Fibroblast of skin of scalp (primary cell): ENCODE measurements at places on chromosomes 3 and 15.
A peak's percentile ranks its signal among the peaks of the same experiment; 100 is the strongest.

DNA sequence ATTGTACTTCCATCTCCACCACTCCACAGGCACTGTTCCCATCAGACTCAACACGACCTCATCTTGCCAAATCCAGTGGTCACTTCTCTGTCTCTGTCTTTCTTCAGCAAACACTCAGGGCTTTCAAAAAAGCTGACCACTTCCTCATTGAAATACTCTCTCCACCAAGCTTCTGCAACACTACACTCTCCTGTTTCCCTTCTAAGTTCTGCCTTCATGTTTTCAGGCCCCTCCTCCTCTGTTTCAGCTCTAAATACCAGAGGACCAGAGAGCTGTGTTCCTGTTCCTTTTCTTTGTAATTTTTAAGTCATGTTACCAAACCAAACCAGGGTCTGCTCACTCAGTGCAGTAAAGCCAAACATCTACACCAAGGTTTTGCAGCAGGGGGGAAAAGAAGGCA is 33.8 kb upstream of the ACP3 start:
- no peak for DNase-seq

DNA sequence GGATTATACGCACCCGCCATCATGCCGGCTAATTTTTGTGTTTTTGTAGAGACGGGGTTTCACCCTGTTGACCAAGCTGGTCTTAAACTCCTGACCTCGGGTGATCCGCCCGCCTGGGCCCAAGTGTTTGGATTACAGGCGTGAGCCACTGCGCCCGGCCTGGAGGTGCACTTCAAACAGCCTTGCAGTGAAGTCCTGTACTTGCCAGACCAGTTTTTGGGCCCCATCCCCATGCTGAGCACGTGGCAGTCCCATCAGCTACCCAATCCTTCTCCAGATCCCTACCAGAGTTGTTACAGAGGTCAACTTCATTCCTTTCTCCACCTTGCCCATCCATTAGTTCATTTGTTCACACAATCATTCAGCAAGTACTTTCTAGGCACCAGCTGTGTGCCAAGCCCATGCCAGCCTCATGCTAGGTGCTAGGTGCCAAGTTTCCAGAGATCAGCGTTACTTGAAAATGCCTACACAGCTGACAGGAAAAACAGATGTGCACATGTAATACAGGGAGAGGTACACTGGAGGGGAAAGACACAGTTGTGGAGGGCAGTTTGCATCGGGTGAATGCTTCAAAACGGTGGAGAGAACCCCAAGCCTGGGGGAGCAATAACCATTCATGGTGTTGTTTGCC is 2.2 kb downstream of the DNAH1 start:
- DNase-seq: no peak

- no peak for DNase-seq
These were observed 115.9 kb downstream of the ASB7 start for GRCh38 chr15:100718075-100718980.

- DNase-seq: no peak
These were observed 106.6 kb downstream of the PIK3R4 start for GRCh38 chr3:130640027-130640426.

DNA sequence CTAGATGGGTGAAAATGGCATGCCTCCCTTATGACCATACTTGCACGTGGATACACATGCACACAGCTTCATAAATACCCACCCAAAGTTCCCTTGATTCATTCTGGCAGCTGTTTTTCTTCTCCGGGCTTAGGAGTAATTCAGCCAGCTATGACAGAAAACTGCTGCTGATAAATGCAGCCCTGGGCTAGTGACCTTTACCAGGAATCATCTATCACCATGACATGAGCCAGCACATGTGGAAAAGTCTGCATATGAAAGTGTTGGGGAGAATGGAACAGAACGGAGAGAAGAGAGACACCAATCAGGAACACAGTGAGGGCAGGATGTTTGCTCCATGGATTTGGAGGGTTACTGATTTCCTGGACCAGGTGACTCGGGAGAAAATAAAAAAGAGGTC is 706.3 kb downstream of the PDCD6IP start:
- DNase-seq: no peak

- DNase-seq: no peak
These were observed 17.2 kb upstream of the SLC6A11 start for GRCh38 chr3:10798600-10799367.

- no peak for DNase-seq
These were observed 189.9 kb upstream of the TSC22D2 start for GRCh38 chr3:150218236-150218635.

GRCh38 chr15:32730677-32731654 is 13.2 kb downstream of the GREM1 start:
- peak; percentile 74 for DNase-seq

DNA sequence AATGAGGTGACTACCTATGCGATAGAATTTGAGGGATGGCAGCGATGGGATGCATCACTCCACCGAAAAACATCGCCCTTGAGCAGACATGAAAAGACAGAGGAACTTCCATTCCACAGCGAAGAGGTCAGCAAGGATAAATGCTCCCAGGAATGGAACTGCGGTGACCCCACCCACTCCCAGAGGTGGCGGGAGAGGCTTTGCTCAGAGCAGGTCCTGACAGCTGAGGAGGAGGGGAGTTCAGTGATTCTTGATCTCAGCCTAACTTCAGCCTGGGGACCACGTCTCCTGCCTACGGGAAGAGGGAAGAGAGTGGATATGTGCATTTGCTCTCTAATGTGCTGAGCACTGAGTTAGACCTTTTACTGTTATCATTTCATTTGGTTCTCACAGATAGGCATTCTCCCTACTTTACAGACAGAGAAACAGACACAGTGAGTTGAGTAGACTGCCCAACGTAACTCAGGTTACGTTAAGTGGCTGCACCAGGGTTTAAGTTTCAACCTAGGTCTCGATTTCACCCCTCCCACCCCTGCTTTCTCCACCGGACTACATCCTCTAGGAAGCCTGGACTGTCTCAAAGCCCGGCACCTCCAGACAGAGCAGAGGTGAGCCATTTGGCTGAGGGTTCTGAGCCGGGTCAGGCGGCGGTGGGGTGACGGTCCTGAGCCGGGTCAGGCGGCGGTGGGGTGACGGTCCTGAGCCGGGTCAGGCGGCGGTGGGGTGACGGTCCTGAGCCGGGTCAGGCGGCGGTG is 170.0 kb downstream of the RAB11A start:
- DNase-seq: peak; percentile 22

DNA sequence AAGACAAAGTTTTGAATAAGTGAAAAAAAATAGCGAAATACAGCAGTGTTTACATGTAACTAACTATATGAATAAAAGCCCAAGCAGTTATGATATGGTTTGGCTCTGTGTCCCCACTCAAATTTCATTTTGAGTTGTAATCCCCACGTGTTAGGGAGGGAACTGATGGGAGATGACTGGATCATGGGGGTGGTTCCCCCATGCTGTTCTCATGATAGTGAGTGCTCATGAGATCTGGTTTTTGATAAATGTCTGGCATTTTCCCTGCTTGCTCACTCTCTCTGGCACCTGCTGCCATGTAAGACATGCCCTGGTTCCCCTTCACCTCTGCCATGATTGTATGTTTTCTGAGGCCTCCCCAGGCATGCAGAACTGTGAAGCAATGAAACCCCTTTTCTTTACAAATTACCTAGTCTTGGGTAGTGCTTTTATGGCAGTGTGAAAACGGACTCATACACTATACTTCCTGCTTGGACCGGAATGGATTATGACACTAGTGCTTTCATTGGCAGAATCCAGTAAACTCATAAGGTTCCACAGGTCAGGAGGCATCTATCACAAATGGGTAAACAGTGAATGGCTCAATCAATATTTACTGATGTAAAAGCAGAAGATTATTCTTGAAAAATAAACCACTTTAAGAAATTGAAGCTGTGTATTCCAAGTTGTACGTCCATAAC is 192.1 kb downstream of the CBLB start:
- no peak for DNase-seq

DNA sequence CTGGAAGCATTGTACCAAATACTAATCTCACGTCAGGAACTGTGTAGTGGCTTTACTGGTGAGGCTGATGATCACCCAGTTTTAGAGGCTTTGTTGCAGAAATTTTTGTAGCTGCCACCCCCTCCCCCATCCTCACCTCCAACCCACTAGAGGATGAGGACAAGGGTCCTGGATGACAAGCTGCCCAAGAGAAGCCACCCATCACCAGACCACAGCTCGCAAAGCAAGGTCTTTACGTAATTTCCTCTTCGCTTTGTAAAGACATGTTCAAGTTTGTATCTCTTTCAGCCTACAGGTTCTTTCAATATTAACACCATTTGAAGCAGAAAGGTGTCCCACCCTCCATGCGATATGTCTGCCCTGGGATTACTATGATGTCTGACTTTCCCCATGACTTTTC is 74.2 kb downstream of the LDHAL6B start:
- DNase-seq: no peak

DNA sequence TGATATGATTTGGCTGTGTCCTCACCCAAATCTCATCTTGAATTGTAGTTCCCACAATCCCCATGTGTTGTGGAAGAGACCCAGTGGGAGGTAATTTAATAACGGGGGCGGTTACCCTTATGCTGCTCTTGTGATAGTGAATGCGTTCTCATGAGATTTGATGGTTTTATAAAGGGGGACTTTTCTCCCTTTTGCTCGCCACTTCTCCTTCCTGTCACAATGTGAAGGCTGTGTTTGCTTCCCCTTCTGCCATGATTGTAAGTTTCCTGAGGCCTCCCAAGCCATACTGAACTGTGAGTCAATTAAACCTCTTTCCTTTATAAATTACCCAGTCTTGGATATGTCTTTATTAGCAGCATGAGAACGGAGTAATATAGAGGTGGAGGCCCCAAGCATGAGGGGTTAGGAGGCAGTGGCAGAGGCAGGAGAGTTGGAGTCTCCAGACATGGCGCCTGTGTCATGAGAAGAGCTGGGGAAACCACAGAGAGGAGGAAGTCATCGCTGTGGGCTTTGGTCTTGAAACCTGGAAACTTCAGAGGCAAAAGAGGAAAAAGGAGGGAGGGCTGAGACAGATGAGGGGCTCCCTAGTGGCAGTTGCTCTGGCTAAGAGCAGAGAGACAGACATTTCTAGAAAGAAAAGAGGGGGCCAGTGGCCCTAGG is 107.8 kb upstream of the VEPH1 start:
- no peak for DNase-seq

DNA sequence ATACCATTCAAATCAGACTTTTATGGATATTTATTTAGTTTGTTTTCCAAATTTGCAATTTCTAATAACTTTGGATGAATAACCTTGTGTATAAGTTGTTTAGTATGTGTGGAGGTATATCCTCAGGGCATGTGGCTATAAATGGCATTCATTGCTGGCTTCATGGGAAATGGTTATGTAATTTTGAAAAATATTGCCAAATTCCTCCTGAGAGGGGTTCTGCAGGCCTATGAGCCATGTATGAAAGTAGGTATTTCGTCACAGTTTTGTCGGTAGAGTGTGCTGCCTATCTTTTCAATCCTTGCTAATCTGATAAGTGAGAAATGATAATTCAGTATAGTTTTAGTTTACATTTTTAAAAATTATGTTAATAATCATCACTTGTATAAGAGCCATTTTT is 256.4 kb upstream of the ZNF385D start:
- DNase-seq: no peak

- no peak for DNase-seq
These were observed at the start of gene CLDN18 for GRCh38 chr3:138009476-138010272. CLDN18 (plus strand) TSS chr3:138010165; CDS start chr3:138010226, 61 bp downstream.

GRCh38 chr3:120855665-120856437 is 52.2 kb upstream of the STXBP5L start:
- DNase-seq: peak; percentile 75

DNA sequence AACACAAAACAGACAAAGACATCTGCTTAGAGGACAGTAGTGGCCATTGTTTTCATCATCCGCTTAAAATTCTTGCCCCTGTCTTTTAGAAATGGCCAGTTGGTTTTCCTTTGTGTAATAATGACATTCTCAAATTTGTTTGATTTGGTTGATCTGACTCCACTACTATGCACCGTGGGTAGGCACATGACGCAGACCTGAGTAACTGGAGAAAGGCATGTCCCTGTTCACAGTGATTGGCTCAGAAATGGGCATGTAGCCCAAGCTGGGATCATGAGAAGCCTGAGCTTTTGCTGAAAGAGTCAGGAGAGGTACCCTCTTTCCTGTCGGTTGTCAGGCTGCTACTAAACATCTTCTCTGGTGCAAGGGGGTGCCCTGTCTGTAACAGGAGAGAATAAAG is 36.6 kb upstream of the MAGI1 start:
- DNase-seq: peak; percentile 52

GRCh38 chr3:67882981-67883380 is 228.6 kb upstream of the SUCLG2 start:
- DNase-seq: no peak

DNA sequence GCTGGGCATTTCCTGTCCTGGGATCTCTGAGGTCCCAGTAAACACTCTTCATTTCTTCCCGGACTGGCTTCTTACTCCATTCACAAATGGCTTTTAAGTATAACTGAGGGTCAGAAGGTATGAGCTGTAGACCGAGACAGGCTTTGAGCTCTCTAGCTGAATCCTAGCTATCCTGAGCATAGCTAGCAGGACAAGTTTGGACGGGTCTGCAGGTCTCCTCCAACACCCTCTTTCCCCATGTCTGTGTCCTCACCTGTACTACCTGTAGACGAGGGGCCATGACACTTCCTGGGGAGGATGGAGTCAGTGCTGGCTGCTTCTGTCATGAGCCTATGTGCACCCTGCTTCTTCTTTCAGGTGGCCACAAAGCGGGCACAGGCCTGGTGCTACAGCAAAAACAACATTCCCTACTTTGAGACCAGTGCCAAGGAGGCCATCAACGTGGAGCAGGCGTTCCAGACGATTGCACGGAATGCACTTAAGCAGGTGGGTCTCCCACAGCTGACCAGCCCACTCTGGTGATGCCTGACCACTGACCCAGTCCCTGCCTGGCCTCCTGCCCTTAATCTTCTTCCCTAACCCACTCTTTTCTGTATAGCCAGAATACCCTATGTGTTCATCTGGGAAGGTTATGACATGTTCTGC is 72.1 kb upstream of the ACAD9 start:
- DNase-seq: no peak

GRCh38 chr3:30871720-30872119 is 22.7 kb downstream of the GADL1 start:
- no peak for DNase-seq

DNA sequence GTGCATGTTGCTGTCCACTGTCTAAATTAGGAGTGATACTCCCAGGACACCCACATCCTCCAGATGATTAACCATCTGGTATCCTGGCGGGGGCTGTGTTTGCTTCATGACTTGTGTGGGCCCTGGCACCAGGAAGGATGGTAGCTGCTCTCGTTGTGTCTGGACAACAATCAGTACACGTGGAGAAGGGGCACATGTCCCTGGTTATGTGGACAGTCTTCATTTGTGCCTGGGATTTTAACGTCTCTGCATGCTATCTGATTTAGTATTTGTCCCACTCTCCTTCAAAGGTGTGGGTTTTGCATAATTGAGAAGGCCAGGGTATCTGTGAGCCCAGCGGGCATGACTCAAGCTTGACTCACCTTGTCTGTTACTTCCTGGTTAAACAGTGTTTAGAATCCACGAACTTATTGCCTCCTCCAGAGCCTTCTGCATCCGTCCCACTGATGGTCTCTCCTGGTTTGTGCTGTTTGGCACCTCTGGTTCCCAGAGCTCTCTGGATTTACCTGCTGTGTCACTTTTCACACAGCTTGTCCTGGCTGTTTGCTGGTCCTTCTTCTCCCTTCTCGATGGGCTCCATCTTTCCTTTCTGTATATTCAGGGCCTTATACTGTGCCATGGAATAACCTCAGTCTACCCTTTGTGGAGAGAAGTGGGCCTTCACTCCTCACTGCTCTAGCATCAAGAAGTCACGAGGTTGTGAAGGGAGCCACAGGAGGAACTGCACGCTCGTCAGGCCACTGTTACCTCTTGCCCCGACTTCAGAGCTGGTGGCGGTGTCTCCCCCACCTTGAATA is 32.5 kb downstream of the ARNT2 start:
- DNase-seq: no peak
